Renal cortex interstitium (tissue), 15 donors: ENCODE measurements at places on chromosomes 2 and 18. TPM values are rescaled to one million over a fixed set of nuclear protein-coding genes. Genes with fewer than 3 reads are reported as not detected.

PLCL1 gene
- polyA plus RNA-seq, result 16.6 TPM

REG3A gene
- polyA plus RNA-seq, result not detected

IL18R1 gene
- polyA plus RNA-seq, result 2.2 TPM

GRCh38 chr2:68141875-68142274 is 15.8 kb upstream of the PNO1 start:
- no peak for DNase-seq

DNA sequence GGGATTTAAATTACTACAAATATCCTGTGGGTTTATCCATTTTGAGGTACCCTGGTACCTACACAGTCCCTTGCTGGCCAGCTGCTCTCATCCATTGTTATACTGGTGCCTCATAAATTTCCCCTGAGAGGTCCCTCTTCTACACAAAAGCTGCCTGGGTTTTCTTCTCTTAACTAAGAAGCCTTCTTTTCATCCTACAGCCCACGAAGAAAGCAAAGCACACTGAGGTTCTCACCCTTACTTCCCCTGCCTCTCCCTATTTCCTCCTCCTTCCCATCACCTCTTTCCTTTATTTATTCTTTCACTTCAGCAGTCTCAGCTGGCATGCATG is 154.9 kb downstream of the CSRNP3 start:
- DNase-seq, result no peak

GRCh38 chr18:49193252-49193651 is 242.5 kb upstream of the SMAD7 start:
- no peak for DNase-seq

- peak; percentile 25 for DNase-seq
Measured at GRCh38 chr2:171522052-171522787, at the start of gene CYBRD1. Gene CYBRD1, plus strand, starts transcription at chr2:171522474. Its CDS starts 72 bp downstream, at chr2:171522546.

DNA sequence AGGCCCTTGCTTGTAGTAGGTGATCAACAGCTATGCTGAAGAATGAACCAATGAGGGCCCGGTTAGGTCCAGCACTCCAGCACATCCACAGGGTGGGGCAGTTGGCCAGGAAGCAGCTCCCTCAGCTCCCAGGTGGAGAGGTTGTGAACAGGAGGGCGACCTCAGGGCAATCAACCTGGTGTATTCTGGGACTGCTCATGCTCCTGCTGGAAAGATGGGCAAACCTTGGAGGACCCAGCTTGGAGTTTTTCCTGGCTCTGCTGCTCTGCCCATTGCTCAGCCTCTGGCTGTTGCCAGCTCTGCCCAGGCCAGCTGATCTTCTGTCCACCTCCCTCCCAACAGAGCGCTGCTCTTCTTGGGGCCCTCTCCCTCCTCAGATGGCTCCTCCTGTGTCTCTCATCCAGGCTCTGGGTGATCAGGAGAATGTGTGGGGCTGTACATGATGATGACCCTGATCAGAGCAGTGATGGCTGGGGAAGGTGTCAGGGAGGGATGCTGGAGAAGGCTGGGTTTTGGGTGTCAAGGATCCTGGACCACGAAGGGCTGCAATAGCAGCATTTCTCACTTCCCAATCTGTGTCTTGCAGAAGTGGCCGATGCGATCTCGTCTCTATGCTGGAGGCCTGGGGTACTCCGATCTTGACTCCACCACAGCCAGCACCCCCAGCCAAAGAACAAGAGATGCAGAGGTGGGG is 3.4 kb downstream of the TCF23 start:
- DNase-seq, result no peak

- DNase-seq, result no peak
Measured at GRCh38 chr18:14940735-14941134, 192.8 kb downstream of the ANKRD30B start.
